Left colon (tissue), 2 donors: ENCODE measurements at places on chromosomes 3 and 15. TPM values are rescaled to one million over a fixed set of nuclear protein-coding genes. Genes with fewer than 3 reads are reported as not detected.

ABHD6 gene
- total RNA-seq, result 21.9 TPM

GPR27 gene
- total RNA-seq, result 0.70 TPM

IL17RB gene
- 15.6 TPM for total RNA-seq

EPHA3 gene
- 1.0 TPM for total RNA-seq

ATP10A gene
- 1.5 TPM for total RNA-seq

ZDHHC19 gene
- total RNA-seq, result not detected

PLSCR2 gene
- total RNA-seq, result 2.7 TPM

CPLX3 gene
- total RNA-seq, result not detected

CYP1A2 gene
- total RNA-seq, result not detected

RABL3 gene
- total RNA-seq, result 25.7 TPM

ADAM10 gene
- 183 TPM for total RNA-seq

NOX5 gene
- total RNA-seq, result 0.11 TPM

COL8A1 gene
- 2.3 TPM for total RNA-seq

UPK1B gene
- total RNA-seq, result not detected

ISLR gene
- total RNA-seq, result 4.8 TPM

CD96 gene
- 3.3 TPM for total RNA-seq

ANKRD63 gene
- total RNA-seq, result not detected

GATM gene
- total RNA-seq, result 12.0 TPM

GOLGA6L7 gene
- total RNA-seq, result not detected

PTX3 gene
- 2.1 TPM for total RNA-seq

WDR53 gene
- 6.8 TPM for total RNA-seq

CMTM8 gene
- 11.4 TPM for total RNA-seq

GOLGA8Q gene
- 0.43 TPM for total RNA-seq

CCNB2 gene
- 7.6 TPM for total RNA-seq

CCRL2 gene
- total RNA-seq, result 19.4 TPM

LCTL gene
- total RNA-seq, result not detected

ZMYND10 gene
- 0.49 TPM for total RNA-seq

TERC gene
- total RNA-seq, result 4.8 TPM

ADCY5 gene
- 17.4 TPM for total RNA-seq

SLC38A3 gene
- total RNA-seq, result not detected

HGD gene
- 62.9 TPM for total RNA-seq

ACP3 gene
- 14.7 TPM for total RNA-seq
